HT1080 (cell line): ENCODE measurements at places on chromosomes 16 and 17.

GRCh38 chr17:67637901-67638641, 79.7 kb upstream of the NOL11 start:
- no peak for DNase-seq

GRCh38 chr17:41763327-41763726, 23.2 kb downstream of the JUP start:
- no peak for DNase-seq

- no peak for DNase-seq
Measured at GRCh38 chr17:67520252-67520906, 143.3 kb downstream of the PITPNC1 start.

DNA sequence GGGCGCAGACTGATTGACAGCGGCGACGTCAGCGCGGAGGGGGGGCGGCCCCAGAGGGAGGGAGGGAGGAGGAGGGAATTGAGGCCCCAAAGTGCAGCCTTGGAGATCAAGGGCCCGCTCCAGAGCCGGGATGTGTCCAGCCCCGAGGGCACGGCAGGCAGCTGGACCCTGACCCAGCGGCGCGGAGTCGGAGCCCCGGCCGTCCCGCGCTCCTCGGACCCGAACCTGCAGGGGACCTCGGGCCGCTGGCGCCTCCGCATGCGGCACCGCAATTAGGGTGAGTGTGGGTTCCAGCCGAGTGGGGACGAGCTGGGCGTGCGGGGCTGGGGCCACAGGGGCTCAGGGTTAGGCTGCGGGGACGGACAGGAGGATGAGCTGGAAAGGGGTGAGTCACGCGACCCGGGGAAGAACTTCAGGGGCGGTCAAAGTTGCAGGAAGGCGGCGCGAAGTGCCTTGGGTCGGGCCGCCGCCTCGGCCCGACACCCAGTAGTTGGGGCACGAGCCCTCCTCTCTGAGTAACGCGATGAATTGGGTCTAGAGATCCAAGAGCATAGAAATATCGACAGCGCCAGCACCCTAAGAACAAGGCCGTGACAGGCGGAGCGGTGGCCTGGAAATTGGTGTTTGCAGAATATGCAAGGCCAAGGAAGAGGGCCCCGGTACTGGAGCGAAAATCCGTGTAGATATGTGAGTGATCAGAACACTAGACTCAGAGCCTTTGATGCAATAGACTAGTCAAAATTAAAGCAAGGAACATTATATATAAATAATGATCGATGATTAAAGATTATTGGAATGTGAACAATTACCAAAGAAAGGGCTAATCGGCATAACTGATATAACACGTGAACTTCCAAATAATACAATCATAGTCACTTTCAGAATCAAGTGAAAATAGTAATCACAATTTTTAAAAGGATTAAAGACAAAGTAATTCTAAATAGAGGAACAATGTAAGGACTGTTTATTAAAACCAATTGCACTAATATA, at the start of gene TBX4:
Gene TBX4, plus strand, starts transcription at position 122 of the 990 bp plus-strand sequence. CDS start 4,069 bp downstream, outside the sequence.
- no peak for DNase-seq

DNA sequence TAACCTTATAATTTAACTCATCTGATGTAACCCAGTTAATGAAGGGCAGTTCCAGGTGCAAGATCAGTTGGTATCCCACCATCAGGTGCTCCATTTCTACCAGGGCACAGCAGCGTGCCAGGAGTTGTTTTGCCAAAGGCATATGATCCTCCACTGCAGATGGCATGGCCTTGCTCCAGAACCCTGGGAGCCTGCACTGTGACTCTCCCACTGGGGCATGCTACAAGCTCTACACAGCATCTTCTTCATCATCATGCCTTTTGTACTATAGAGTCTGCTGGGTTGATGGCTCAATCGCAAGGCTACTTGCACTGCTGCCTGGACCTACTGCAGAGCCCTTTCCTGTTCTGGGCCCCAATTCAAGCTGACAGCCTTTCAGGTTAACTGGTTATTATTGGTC, 11.3 kb upstream of the MAPT start:
- no peak for DNase-seq

GRCh38 chr17:64574646-64575045, 67.9 kb downstream of the CEP95 start:
- DNase-seq: no peak

GRCh38 chr17:71057448-71057847, 888.1 kb downstream of the KCNJ2 start:
- no peak for DNase-seq

DNA sequence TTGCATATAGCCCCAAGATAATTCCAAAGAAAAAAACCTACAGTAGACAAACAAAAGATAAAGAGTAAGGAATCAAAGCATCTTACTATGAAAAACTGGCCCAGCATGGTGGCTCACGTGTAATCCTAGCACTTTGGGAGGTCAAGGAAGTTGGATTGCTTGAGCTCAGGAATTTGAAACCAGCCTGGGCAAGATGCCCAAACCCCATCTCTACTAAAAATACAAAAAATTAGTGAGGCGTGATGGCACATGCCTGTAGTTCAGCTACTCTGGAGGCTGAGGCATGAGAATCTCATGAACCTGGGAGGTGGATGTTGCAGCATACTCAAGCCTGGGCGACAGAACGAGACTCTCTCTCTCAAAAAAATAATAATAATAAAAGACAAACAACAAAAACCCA, 764.7 kb upstream of the KIF2B start:
- DNase-seq: peak; percentile 50
